ENCODE measurements at places on chromosomes 1 and 21. TPM values are rescaled to one million over a fixed set of nuclear protein-coding genes. Genes with fewer than 3 reads are reported as not detected.

GRCh38 chr1:101227837-101228236 is 9.0 kb upstream of the S1PR1 start:
- H3K4me1 ChIP-seq: no peaks in the 10 kb centered on the region
- H3K27me3 ChIP-seq: no peaks in the 10 kb centered on the region
- H3K27ac ChIP-seq: no peak overlapping the region
- no peak overlapping the region for H3K4me3 ChIP-seq

GRCh38 chr21:40404396-40404800 is 442.6 kb downstream of the DSCAM start:
- H3K36me3 ChIP-seq: no peaks in the 10 kb centered on the region
- no peak overlapping the region for H3K27ac ChIP-seq
- H3K27me3 ChIP-seq: no peaks in the 10 kb centered on the region
- no peaks in the 10 kb centered on the region for H3K4me1 ChIP-seq
- no peak overlapping the region for H3K4me3 ChIP-seq

GRCh38 chr1:86699186-86699585 is 5.2 kb upstream of the SH3GLB1 start:
- H3K4me3 ChIP-seq: no peak overlapping the region
- DNase-seq: no peak
- peaks cover 12% of the 10 kb centered on the region for H3K4me1 ChIP-seq
- no peak overlapping the region for H3K27ac ChIP-seq
- no peaks in the 10 kb centered on the region for H3K36me3 ChIP-seq

- no peaks in the 10 kb centered on the region for H3K36me3 ChIP-seq
- DNase-seq: peak; percentile 79
- H3K27ac ChIP-seq: peak overlapping the region; percentile 74
These were observed 90.7 kb downstream of the GPR88 start for GRCh38 chr1:100628631-100629081.

DNA sequence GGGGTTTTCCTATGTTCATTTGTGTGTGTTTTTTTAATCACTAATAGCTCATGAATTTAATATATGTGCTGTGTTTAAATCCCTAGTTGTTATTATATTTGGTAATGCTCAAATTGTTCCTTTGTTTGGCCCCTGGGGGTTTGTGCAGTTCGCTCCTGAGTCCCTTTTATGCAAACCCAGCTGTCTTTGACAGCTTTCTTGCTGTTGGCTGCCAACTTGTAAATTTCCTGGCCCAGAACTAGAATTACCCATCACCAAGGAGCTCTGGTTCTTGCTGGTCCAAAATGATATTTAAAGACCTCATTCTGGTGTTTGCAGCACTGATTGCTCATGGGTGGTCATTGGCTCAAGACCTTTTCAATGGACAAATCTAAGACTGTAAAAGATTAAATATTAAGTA is 39.6 kb upstream of the PGBD5 start:
- H3K4me1 ChIP-seq: no peaks in the 10 kb centered on the region
- no peaks in the 10 kb centered on the region for H3K27me3 ChIP-seq
- H3K4me3 ChIP-seq: no peak overlapping the region
- no peaks in the 10 kb centered on the region for H3K36me3 ChIP-seq
- no peak for DNase-seq

DNA sequence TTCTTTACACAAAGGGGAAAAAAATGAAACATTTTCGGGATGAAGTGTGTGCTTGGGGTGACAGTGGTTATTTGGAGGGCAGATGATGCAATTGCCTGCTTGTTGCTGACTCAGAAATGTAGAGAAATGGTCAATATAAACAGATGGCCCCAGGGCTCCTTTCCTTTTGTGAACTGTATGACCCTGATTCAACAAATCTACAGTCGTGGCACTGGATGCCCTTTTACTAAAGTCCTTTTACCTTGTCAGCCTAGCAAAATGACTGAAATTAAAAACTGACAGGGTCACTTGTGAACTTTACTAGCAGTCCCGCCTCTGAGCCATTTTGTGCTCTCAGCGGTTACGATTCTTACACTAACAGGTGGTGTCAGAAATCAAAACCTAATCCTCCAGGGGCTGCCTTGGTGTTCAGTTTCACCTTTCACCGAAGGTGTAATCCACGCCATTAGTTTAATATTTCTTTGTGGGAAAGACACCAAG is 49.8 kb downstream of the GREM2 start:
- peak; percentile 32 for DNase-seq
- H3K27me3 ChIP-seq: no peaks in the 10 kb centered on the region
- H3K4me1 ChIP-seq: no peaks in the 10 kb centered on the region
- no peak overlapping the region for H3K4me3 ChIP-seq

- peaks cover 8% of the 10 kb centered on the region for H3K4me1 ChIP-seq
- H3K27me3 ChIP-seq: no peaks in the 10 kb centered on the region
- H3K27ac ChIP-seq: no peak overlapping the region
- H3K36me3 ChIP-seq: peaks cover 32% of the 10 kb centered on the region
- DNase-seq: no peak
These were observed 1.5 kb downstream of the GPATCH4 start for GRCh38 chr1:156599811-156600210.

DNA sequence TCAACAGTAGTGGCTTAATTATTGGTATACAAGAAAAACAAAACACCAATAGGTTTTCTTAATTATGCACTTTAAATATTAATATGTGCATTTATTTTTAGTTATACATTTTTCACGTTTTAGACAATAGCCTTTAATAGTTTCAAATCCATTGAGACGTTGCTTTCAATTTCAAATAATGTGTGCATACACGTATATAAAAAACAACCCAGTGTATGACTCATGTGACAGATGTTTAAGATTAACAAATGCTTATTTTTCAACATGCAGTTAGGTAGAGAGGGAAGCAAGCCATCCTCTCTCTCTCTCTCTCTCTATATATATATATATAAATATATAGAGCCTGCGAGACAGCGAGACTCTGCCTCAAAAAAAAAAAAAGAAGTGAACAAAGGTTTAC is 24.3 kb downstream of the EYA3 start:
- DNase-seq: peak; percentile 55
- H3K27ac ChIP-seq: peak overlapping the region; percentile 32
- H3K36me3 ChIP-seq: no peaks in the 10 kb centered on the region
- H3K4me1 ChIP-seq: peaks cover 19% of the 10 kb centered on the region
- H3K4me3 ChIP-seq: no peak overlapping the region

DNA sequence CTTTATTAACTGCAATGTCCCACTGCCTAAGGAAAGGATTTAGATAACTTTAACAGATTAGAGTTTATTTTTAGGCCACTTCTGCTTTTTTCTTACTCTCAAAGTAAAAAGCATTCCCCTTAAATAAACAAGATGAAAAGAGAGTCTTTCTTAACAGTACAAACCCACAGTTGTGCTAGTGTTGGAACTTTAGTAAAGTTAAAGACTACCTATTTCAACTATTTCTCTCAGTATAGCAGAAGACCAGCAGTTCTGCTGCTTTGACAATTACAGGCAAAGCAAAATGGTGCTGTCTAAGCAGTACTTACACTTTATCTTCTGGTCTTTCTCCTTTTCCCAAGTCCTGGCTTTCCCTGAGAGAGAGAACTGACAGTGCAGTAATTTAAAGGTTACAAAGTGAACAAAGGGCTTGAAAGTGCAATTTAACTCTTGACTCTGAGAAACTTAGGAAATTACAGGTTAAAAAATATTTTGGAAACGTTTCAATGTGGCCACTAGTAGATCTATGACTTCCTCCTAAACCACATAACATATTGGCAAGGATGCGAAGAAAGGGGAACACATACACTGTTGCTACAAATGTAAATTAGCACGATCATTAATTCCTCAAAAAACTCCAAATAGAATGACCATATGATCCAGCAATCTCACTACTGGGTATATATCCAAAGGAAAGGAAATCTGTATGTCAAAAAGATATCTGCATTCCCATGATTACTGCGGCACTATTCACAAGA is 135.4 kb upstream of the POGK start:
- H3K27ac ChIP-seq: no peak overlapping the region
- DNase-seq: no peak
- no peaks in the 10 kb centered on the region for H3K4me1 ChIP-seq
- no peak overlapping the region for H3K4me3 ChIP-seq

DNA sequence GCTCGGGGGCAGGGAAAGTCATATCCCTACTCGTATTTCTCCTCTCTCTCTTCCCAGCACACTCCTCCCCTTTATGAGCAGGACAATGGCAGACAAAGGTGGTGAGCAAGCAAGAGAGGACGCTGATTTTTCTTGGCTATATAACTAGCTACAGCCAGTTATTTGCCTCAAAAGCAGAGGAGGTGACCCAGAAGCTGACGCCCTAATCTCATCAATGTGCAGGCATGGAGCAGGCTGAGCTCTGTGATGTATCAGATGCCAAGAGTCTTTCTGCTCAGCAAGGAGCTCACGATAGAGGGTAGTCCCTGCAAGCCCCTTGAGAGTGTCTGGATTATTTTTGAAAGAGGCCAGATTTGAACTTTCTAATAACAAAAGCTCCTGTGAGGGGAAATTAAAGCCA is 75.5 kb downstream of the ASTN1 start:
- H3K27ac ChIP-seq: no peak overlapping the region
- no peaks in the 10 kb centered on the region for H3K4me1 ChIP-seq
- no peaks in the 10 kb centered on the region for H3K27me3 ChIP-seq
- no peak for DNase-seq

DNA sequence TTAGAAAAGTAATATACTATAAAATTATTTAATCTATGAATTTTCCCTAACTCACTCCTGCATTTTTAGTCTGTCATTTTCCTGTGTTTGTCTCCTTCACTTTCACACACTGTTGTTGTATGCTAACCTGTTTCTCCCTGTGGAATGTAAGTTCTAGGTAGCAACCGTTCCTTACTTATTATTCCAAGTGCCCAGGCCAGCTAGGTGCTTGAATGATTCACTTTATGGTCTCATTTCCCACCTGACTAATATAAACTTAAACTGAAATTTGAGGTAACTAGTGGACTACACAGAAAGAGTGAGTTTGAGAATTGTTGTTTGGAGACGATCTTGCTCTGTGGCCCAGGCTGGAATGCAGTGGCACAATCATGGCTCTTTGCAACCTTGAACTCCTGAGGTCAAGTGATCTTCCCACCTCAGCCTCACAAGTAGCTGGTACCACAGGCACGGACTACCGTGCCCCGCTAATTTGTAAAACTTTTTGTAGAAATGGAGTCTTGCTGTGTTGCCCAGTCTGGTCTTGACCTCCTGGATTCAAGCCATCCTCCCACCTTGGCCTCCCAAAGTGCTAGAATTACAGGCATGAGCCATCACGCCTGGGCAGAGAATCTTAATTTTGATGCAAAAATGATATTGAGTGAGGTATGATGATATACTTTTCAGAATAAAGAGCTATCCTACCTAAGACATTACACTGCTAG is 1.9 kb downstream of the ZYG11B start:
- H3K4me1 ChIP-seq: peaks cover 7% of the 10 kb centered on the region
- H3K36me3 ChIP-seq: no peaks in the 10 kb centered on the region
- DNase-seq: no peak
- no peaks in the 10 kb centered on the region for H3K27me3 ChIP-seq
- no peak overlapping the region for H3K4me3 ChIP-seq
- no peak overlapping the region for H3K27ac ChIP-seq

DNA sequence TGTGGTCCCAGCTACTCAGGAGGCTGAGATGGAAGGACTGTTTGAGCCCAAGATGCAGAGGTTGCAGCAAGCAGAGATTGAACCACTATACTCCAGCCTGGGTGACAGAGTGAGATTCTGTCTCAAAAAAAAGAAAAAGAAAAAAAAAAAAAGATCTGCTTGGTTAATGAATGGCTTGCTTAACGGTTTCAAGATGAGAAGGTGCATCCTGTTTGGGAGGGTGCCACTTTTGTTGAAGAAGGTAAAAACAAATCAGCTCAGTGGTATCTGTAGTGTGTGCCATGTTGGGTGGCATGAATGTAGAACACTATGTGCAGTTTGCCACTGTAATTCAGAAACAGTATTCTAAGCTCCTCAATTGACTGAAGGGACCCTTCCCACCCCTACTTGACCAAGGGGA is 94.9 kb upstream of the ETV3 start:
- no peaks in the 10 kb centered on the region for H3K36me3 ChIP-seq
- no peaks in the 10 kb centered on the region for H3K4me1 ChIP-seq
- no peak for DNase-seq
- no peak overlapping the region for H3K27ac ChIP-seq

DNA sequence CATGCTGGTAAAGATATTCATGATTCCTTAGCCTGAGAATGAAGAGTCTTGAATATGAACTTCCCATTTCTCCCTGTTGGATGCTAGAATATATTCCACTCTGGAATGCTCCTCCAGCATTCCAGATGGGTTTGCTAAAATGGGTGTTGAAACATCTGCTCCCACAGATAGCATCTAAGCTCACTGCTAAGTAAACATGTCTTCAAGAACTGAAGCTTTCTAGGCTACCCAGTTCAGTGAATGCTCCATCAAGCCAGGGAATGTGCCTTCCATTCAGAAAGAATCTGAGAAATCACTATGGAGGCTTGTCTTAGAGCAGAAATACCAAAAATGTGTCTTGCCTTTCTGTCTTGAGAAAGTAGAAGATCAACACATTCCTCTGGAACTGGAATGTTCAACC is 81.1 kb downstream of the TNFSF18 start:
- H3K36me3 ChIP-seq: no peaks in the 10 kb centered on the region
- no peak overlapping the region for H3K4me3 ChIP-seq
- H3K27ac ChIP-seq: peak overlapping the region; percentile 29
- peak; percentile 88 for DNase-seq
- no peaks in the 10 kb centered on the region for H3K27me3 ChIP-seq

- no peak for DNase-seq
- no peak overlapping the region for H3K4me3 ChIP-seq
- no peaks in the 10 kb centered on the region for H3K36me3 ChIP-seq
- H3K27ac ChIP-seq: peak overlapping the region; percentile 19
- peaks cover 9% of the 10 kb centered on the region for H3K4me1 ChIP-seq
These were observed 85.9 kb upstream of the SIM2 start for GRCh38 chr21:36613059-36613458.

DNA sequence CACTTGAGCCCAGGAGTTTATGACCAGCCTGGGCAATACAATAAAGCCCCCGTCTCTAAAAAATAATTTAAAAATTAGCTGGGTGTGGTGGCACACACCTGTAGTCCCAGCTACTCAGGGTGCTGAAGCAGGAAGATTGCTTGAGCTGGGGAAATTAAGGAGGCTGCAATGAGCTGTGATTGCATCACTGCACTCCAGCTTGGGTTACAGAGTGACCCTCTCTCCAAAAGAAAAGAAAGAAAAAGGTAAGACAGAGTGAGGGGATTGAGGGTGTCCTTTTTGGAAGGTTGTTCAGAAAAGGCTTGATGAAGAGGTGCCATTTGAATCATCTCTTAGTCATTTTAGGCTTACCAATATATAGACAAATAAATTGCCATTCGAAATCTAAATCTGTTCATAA is 4.0 kb upstream of the SRRM1 start:
- no peaks in the 10 kb centered on the region for H3K36me3 ChIP-seq
- peaks cover 7% of the 10 kb centered on the region for H3K4me1 ChIP-seq
- H3K4me3 ChIP-seq: no peak overlapping the region
- peaks cover 11% of the 10 kb centered on the region for H3K27me3 ChIP-seq

GRCh38 chr1:53187401-53187800 is 9.2 kb upstream of the CPT2 start:
- H3K27me3 ChIP-seq: no peaks in the 10 kb centered on the region
- no peak overlapping the region for H3K27ac ChIP-seq

Gene KRTAP19-3
- not detected for total RNA-seq

Gene CGN
- total RNA-seq: 8.8 TPM

Gene OR2L2
- not detected for total RNA-seq

Gene ANXA9
- total RNA-seq: not detected

Gene LDLRAP1
- total RNA-seq: 7.9 TPM

Gene MROH7
- not detected for total RNA-seq

Gene NUP210L
- total RNA-seq: not detected

Data from astrocyte (in vitro differentiated cells and primary cell).